ENCODE measurements at places on chromosomes 1 and 21.

GRCh38 chr1:112114540-112114939, 125.1 kb upstream of the KCND3 start:
- no peak for DNase-seq

- DNase-seq: no peak
Observed at GRCh38 chr1:226639631-226640061, 91.1 kb downstream of the STUM start.

DNA sequence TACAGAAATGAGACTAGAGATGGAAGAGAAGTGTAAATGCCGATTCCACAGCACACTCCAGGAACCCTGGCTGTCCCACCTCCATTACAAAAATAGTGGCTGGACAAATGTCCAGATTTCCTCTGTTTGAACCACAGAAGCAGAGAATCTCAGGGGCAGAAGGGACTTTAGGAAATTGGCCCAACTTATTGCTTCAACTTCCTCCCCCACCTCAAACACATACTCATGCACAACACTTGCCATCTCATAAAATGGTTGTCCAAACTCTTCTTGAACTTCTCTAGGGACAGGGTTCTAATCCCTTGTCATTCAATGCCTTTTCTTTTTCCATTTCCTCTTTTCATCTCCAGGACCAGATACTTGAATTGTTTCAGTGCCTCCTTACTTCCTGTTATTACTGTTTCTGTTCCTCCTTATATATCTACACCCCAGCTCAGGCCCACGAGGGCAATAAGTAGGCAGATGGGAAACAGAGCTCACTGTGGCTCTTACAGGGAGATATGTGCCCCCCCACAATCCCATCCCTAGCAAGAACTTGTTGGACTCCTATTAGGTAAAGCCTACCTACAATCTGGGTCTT, 8.5 kb upstream of the B4GALT3 start:
- no peak for DNase-seq

- DNase-seq: no peak
Observed at GRCh38 chr1:240394353-240394752, 217.6 kb downstream of the GREM2 start.
